BJ (cell line): ENCODE measurements at places on chromosomes 5 and 9.

GRCh38 chr5:15425766-15426165 is 74.2 kb upstream of the FBXL7 start:
- no peak for DNase-seq

- DNase-seq = no peak
These were observed 16.1 kb downstream of the GFI1B start for GRCh38 chr9:132994410-132995120.

GRCh38 chr9:117160254-117160653 is 254.6 kb downstream of the ASTN2 start:
- DNase-seq = no peak

- DNase-seq = no peak
These were observed 78.4 kb downstream of the TMEM161B start for GRCh38 chr5:88190106-88190834.

- DNase-seq = no peak
These were observed 2.0 kb upstream of the LMX1B start for GRCh38 chr9:126611592-126612325.
